NCI-H774 (cell line): ENCODE measurements at places on chromosomes 6 and 20.

DNA sequence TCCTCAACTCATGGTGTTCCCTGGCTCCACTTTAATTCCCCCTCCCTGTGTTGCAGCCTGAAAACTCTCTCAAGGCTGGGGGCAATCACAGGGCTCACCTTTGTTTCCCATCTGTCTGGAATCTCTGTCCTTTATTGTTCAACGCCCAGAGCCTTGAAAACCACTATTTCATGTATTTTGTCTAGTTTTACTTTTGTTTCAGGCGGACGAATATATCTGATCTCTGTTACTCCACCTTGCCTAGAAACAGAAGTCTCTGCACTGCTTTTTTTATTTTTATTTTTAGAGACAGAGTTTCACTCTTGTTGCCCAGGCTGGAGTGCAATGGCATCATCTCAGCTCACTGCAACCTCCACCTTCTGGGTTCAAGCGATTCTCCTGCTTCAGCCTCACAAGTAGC, 27.6 kb downstream of the PLAGL2 start:
- no peak for DNase-seq

GRCh38 chr6:106534564-106534982, 94.7 kb downstream of the RTN4IP1 start:
- DNase-seq: no peak

- no peak for DNase-seq
Observed at GRCh38 chr6:56814802-56815201, 140.1 kb upstream of the BEND6 start.

GRCh38 chr20:9114709-9115108, 45.8 kb downstream of the PLCB4 start:
- no peak for DNase-seq

DNA sequence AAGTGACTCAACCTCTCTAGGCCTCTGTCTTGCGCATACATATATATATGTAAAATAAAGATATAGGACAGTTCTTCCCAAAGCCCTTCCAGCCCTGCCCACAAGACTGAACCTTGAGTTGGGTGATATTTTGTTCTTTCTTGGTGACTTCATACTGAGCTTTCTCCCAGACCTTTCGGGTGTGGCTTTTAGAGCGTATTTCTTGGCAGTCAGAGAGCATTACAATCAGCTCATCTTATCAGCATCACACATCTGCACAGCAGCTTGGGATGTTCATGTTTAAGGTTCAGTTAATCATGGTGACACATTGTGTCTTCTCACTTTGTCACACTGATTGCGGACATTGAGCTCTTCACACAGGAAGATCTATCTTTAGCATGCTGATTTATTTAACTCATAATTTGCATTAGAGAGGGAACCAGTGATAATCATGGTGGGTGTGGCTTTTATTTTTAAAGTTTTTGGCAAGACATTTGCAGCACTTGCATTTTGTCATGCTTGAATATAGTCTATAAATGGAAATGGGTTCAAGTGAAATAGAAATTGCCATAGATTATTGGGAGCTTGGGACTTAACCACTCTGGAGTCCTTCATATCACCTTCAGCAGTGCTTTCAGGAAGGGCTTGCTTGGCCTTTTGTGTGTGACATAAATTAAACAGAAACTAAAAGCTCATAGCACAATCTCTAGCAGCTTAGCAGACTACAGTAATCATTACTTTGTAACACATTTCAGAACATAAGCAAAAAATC, 8.3 kb downstream of the KIF3B start:
- DNase-seq: no peak

DNA sequence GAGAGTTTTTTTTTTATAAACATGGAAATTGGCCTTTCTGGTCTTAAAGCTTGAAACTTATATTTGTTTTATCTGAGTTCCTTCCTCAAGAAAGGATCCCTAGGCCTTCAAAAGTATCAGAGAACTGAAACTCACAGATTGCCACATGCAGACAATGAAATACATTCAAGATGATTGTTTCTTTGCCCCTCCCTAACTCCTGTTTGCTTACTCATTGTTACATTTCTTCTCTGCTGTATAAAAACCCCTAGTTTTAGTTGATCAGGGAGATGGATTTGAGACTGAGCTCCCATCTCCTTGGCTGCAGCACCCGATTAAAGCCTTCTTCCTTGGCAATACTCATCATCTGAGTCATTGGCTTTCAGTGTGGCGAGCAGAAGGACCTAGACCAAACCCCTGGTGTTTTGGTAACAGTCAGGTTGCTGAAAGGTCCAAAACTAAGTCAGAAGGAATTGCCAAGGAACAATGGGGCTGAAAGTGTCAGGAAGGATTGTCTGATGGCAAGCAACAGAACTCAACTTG, 132.3 kb upstream of the SULF2 start:
- no peak for DNase-seq

DNA sequence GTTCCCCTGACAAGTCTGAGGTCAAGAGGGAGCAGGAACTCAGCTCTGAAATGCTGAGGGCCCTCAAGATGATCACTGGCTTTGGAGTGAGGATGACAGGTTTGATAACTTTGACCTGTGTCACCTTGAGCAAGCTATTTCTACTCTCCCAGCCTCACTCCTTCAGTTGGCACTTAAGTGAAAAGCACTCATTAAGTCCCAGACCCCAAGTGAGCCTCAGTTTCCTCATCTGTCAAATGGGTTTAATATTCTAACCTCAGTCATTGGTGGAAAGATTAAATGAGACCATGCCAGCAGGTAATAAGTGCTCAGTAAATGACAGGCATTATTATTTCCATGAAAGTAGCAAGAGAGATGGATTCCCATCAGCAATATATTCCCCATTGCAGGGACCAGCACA, 14.0 kb downstream of the DEFB132 start:
- DNase-seq: no peak

GRCh38 chr6:148831531-148831930, 84.7 kb downstream of the UST start:
- no peak for DNase-seq

- no peak for DNase-seq
Observed at GRCh38 chr6:113104541-113104940, 752.6 kb upstream of the MARCKS start.

GRCh38 chr20:46303176-46303956, 4.9 kb downstream of the CDH22 start:
- no peak for DNase-seq

DNA sequence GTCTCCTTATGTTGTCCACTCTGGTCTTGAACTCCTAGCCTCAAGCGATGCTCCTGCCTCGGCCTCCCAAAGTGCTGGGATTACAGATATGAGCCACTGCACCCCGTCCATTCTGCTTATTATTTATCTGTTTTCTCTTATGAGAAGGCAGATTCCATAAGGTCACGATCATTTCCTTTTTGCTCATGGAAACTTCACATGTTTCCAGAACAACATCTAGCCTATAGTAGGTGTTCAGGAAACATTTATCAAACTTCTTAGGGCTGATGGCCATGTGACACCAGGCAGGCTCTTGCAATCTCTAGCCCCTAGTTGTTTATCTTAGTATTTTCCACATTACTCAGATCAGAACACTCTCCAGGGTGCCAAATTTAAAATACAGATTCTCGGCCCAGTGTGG, 61.2 kb downstream of the ZFP64 start:
- no peak for DNase-seq

GRCh38 chr6:169115632-169116031, 138.0 kb downstream of the THBS2 start:
- DNase-seq: no peak

GRCh38 chr6:89555806-89556205, 82.7 kb downstream of the LYRM2 start:
- no peak for DNase-seq

- no peak for DNase-seq
Observed at GRCh38 chr6:156707818-156708217, 69.4 kb upstream of the ARID1B start.

DNA sequence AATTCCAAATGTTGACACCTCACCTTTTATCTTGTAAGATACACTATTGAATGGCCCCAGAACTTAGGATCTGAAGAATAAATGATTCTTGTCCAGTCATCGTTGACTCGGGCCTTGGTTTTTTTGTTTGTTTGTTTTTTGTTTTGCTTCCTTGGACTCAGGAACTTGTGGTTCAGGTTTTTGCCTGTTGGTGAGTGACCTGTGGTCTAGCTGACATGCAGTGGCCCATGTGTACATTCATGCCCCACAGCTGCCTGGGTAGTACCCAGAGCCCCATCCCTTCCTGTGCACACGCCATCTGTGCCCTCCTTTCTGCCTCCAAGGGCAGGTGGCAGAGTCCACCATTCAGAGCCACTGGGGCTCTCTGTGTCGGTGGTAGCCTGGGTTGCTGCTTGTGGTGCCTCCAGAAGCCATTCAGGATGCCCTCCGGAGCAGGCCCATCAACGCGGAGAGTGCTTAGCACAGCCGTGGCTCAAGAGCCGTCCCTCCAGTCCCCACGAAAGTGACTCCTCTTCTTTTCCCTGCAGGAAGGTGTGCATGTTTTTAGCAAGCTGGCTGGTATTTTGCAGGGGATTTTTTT, 85.9 kb downstream of the SYNJ2 start:
- no peak for DNase-seq
